ENCODE measurements at places on chromosomes 7 and 10.
A peak's percentile ranks its signal among the peaks of the same experiment; 100 is the strongest.

DNA sequence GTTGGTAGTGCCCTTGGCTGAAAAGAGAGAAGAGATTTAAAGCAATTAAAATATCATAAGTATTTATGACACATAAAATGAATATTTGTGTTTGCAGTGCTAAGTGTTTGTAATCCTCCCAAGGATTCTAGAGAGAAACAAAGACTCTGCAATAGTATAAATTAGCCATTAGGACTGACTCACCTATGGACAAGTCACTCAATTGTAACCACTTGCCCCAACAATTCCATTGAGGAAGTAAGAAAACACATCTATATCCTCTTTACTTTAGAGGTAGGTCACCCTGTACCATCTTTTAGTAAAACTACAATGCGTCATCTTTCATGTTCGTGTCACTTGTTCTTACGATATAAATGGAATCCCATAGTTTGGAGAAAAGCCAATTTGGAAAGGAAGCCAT lies 85.7 kb upstream of the INHBA start:
- DNase-seq, result no peak

DNA sequence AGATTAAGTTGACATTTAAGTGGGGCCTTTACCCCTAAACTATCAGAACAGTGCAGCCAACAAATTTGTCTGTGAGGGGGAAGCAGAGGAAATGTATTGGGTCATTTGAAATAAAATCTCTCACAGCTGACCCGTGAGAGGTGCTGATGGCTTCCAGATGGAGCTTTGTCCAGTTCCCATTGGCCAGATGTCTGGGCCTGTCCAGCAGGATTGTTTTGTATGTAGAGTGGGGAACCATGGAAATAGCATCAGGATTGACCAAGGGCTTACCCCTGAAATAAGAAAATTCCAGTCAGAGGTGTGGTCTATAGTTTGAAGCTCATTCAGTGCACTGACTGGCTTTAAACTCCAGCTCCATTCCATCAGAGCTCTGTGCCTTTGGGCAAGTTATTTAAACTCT lies 50.6 kb downstream of the INHBA start:
- DNase-seq, result no peak

DNA sequence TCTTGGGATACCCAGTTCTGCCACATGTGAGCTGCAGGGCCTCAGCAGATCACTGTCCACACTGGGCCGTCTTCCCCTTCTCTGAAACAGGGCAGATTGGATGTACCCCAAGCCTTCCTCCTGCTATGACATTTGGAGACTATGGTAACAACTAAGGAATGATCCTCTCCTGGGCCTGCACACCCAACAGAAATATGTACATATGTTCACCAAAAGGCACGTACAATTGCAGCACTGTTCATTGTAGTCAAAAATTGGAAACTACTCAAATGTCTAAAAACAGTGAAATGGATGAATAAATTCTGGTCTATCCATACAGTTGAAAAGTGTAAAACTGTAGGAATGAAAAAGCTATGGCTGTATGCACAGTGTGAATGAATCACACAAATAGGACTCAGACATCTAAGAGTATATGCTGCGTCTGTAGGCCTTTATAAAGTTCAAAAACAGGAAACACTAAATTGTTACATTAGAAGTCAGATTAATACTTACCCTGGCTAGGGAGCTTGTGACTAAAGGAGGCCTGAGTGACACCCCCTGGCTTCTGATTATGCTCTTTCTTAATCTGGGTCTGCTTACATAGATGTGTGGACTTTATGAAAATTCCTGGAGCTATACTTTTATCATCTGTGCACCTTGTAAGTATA lies 16.1 kb upstream of the XPNPEP1 start:
- DNase-seq, result no peak

- no peak for DNase-seq
These were observed 56.4 kb upstream of the NPS start for GRCh38 chr10:127492607-127493250.

- DNase-seq, result no peak
These were observed 261.9 kb downstream of the PTPRN2 start for GRCh38 chr7:158325530-158326381.

DNA sequence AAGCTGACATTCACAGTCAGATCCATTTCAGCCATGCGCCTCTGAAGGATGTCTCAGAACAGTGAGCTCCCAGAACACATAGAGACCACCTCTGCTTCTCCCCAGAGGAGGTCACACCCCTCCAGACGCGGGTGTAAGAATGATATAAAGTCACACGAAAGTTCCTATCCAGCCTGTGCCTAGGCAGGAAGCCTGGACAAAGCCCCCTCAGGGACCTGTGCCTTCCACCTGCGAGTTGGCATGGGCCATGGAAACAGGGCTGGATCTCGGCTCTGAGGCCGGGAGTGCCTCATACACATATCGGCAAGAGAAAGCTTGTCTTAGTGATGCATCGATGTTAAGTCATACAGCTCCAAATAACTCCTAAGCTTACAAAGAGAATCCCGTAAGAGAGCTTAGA lies 5.0 kb downstream of the VIPR2 start:
- DNase-seq, result no peak

DNA sequence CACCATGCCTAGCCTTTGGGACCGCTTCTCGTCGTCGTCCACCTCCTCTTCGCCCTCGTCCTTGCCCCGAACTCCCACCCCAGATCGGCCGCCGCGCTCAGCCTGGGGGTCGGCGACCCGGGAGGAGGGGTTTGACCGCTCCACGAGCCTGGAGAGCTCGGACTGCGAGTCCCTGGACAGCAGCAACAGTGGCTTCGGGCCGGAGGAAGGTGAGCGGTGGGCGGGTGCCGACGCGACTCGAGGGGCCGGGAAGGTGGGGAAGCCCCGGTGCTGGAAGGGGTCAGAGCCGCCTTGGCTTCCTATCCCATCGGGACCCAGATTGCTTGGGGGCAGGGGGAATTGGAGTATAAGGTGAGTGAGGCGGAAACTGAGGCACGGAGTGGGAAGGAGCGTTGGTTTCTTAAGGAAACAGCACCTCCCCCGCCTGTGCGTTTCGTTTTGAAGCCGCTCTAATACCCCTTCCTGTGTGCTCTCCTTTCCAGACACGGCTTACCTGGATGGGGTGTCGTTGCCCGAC lies 547 bp downstream of the DDIT4 start:
- no peak for DNase-seq

GRCh38 chr7:87148332-87148955 lies 3.8 kb upstream of the DMTF1 start:
- DNase-seq, result no peak

DNA sequence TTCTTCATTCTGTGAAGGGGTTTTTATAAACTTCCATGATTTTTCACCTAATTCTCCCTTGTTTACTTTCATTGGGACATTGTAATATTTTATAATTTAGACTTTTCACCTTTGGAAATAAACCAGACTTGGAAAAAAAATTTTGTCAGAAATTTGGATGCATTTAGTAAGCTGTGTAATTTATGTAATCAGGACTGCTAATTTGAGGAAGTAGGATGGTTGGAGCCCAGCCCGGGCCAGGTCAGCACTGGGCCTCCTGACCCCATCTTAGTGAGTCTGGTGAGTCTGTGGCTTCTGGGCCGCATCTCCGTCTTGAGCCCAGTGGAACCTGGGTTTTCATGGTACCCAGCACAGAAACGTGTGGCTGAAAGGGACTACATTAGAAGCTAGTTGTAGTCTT lies 27.6 kb upstream of the ZNF32 start:
- DNase-seq, result no peak

GRCh38 chr7:71290452-71290851 lies 158.5 kb downstream of the GALNT17 start:
- no peak for DNase-seq

DNA sequence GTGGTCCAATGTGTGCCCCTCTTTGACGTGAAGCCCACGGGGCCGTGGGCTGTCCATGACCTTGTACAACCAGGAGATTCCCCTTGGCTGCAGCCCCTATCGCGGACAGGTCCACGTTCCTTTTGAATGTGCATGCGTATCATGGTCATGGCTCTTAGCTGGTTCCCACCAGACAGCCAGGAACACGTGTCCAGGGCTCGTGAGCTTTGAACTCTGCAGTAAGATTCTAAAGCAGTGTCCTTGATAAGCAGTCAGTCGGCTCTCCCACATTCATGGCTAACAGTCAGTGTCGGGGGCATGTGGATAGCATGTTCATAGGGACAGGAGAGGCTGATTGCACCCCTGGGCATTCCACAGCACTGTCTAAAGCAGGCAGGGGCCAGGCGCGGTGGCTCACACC lies 75.9 kb upstream of the SH2B2 start:
- no peak for DNase-seq

DNA sequence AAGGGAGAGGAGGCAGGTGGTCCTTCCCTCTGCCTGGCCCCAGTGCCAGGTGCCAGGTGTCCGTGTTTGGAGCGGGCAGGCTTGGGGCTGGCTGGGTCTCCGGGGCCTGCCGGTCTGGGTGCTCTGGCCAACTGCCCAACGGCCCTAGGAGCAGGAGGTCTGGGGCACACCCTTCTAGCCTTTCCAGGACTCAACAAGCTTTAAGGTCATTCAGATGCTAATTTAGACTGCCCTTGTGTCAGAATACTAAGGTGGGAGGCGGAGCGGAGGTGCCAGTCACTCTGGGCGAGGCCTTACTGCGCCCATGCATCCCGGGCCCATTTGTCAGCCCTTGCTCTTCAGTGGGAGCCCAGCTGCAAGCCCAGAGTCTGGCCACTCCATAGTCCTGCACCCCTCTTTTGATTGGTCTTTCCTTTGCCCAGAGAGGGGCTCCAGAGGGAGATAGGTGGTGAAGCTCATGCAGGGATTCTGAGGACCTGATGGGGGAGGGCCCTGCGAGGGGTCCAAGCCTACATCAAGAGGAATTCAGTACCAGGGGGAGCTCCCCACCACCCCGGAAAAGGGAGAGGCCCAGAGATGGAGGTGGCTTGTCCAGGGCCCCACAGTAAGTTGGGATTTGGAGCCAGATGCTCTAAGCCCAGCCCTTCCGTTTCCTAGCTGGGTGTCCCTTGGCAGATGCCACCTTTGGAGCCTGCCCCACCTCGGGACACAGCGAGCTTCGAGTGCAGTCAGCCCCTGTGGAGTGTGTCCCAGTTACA lies 1.3 kb downstream of the PGAM2 start:
- no peak for DNase-seq

GRCh38 chr10:51729822-51730555 lies 30.6 kb upstream of the CSTF2T start:
- no peak for DNase-seq

DNA sequence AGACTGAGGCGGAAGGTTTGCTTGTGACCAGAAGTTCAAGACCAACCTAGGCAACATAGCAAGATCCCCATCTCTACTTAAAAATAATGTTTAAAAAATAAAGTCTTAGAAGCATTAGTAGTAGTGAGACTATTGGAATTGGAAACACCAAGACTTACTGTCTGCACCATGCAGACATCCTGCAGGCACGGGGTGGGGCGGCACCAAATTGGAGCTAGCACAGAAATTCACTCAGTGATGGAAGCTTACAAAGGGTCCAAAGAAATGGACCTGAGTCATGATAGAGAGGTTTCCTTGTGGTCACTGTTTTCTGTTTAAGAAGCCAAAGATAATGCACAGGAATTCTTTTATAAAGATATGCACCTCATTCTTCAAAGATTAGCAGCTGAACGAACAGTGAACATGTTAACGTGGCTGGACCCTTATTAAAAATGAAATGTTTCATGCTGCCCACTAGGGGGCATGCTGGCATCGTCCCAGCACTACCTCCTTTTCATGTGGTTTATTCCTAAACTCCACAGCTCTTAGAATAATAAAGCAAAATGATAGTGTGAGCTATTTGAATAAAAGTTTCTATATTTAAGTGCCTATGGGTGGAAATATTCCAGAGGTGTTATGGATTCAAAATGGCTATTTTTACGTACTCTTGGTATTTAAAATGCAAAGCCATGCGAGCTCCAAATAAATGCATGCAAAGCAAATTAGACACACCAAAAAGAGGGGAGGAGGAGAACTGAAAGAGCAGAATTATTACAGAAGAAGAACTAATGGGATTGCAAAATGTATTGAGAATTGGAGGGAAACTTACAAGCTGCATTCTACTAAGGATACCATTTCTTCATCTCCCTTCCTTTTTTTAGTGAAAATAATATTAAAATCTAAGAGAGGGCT lies 28.6 kb downstream of the PDSS1 start:
- peak; percentile 58 for DNase-seq

- no peak for DNase-seq
These were observed 16.3 kb upstream of the VPS26A start for GRCh38 chr10:69107699-69108098.

DNA sequence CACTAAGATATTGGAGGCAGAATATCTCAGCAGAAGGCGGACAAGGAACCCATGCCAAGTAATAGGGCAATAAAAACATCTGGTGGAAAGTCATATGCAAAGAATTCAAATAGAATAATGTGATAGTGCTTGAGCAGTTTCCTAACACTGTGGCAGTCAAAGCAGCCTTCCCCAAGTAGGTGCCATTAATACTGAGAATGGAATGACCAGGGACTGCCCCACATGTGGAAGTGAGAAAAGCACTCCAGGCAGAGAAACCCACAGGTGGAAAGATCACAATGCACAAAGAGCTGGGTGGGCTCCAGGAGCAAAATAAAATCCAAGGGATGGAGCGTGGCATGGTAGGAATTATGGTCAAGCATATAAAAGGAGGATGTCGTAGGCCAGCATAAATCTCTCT lies 64.4 kb upstream of the NME8 start:
- no peak for DNase-seq

DNA sequence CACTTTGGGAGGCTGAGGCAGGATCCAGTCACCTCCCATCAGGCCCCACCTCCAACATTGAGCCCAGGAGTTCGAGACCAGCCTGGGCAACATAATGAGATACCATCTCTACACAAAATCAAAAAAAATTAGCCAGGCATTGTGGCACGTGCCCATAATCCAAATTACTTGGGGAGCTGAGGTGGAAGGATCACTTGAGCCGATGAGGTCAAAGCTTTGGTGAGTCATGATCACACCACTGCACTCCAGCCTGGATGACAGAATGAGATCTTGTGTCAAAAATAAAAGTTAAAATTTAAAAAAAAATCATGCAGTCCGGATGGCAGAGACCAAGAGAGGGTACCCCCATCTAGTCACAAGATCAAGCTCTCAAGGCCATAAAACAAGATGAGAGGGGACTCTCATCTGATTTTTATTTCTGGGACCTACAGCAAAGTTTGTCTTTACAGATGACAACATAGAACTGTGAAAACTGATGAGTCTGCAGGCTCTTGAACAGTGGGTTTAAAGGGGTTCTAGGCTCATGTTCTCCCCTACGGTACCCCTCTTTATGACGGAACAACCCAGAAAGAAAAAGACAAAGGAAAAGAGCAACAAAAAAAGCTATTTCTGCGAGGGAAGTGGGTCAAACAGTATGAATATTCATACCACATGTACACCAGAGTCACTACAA lies 28.9 kb upstream of the CREB3L2 start:
- no peak for DNase-seq

- DNase-seq, result no peak
These were observed 156.3 kb downstream of the ZNF248 start for GRCh38 chr10:37700886-37701780.

DNA sequence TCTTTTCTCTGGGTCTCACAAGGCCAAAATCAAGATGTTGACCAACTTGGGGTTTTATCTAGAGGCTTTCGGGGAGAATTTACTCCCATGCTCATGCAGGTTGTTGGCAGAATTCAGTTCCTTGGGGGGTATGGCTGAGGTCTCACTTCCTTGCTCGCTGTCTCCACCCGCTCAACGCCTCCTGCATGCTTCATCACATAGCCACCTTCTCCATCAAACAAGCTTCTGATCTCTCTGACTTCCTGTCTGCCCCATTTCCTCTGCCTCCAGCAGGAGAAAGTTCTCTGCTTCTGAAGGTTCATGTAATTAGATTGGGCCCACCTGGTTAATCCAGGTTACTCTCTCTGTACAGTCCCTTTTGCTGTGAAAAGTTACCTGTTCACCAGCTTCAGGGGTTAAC lies 179.1 kb upstream of the FZD1 start:
- peak; percentile 43 for DNase-seq

GRCh38 chr7:130242198-130243014 lies 24.3 kb upstream of the CPA2 start:
- peak; percentile 32 for DNase-seq

Measured in CD4-positive, alpha-beta T cell treated with Interleukin-6 at 100 ng/mL for 8 hours (primary cell).